Neuronal stem cell (in vitro differentiated cells): ENCODE measurements at places on chromosomes 1 and 21.
A peak's percentile ranks its signal among the peaks of the same experiment; 100 is the strongest.

- no peak for DNase-seq
Observed at GRCh38 chr1:204240233-204240632, 26.4 kb upstream of the GOLT1A start.

GRCh38 chr1:8142955-8143629 is 117.0 kb upstream of the ERRFI1 start:
- no peak for DNase-seq

GRCh38 chr1:21869620-21870121 is 57.6 kb downstream of the LDLRAD2 start:
- DNase-seq = no peak

GRCh38 chr1:190602325-190602724 is 124.7 kb upstream of the BRINP3 start:
- no peak for DNase-seq

DNA sequence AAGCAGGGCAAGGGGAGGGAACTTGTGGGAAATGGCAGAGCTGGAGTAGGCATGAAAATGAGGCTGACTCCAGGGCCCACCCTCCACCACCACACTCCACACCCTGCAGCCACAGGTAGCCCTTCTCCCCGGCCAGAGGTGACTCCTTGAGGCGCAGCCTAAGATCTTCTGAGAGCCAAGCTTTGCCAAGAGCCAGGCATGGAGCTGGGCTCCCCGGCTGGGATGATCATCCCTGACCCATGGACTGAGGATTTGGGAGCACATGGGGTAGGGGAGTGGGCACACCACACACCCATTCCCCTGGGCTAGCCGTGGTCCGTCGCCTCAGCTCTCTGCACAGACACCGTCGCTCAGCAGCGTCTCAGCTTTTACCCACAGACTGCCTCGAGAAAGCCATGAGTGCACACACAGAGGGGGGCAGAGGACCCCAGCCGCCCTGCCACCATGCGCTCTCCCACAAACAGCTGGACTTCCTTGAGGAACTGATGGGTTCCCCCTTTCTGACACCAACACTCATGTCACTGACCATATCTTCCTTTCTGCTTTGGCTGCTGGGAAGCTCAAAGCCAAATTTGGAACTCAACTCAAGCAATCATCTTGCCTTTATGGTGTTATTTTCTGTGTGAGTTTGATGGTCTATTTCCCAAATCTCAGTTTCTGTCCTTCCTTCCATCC is 123.6 kb upstream of the RUNX3 start:
- DNase-seq = no peak

GRCh38 chr1:207885129-207886032 is 25.5 kb downstream of the CD34 start:
- peak; percentile 81 for DNase-seq

DNA sequence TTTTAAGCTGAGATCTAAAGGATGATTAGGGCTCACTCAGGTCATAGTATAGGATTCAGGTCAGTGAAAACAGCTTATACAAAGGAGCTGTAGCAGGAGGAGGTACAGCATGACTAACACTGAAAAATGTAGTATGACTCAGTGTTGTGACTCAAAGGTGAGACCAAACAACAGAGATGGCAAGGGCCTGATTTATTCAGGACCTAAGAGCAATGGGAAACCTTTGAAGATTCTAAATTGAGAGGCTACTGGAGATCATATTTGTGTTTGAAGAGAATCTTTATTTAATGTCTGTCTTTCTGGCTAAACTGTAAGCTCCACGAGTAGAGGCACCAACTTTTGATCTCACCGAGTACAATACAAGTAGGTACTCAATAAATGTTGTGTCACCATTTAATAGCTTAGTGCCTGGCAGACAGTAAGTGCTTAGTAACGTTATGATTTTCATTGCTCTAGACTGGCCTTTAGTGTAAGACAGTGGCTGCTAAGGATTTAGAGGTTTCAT is 43.5 kb downstream of the PRKAA2 start:
- DNase-seq = no peak

DNA sequence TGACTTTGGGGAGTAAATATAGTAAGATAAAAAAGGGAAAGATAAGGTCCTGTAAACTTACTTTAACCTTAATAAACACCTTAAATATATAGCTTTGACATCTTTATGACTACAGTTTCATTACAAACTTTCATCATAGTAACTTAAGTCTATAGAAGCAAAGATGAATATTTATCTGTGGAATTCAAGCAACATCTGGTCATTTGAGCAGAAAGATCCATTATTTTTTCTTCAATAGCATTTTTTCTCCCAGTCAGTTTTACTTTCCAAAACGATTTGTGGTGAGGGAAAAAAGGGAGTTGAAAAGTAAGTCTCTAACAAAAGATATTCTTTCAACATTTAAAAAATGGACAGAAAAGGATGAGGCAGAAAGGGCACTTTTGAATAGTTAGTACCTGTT is 69.0 kb downstream of the HMCN1 start:
- DNase-seq = no peak

GRCh38 chr1:167276969-167277368 is 56.3 kb downstream of the POU2F1 start:
- no peak for DNase-seq

GRCh38 chr1:204975568-204976235 is 67.3 kb upstream of the CNTN2 start:
- DNase-seq = peak; percentile 61

- no peak for DNase-seq
Observed at GRCh38 chr1:1567891-1568291, 6.8 kb downstream of the SSU72 start.

DNA sequence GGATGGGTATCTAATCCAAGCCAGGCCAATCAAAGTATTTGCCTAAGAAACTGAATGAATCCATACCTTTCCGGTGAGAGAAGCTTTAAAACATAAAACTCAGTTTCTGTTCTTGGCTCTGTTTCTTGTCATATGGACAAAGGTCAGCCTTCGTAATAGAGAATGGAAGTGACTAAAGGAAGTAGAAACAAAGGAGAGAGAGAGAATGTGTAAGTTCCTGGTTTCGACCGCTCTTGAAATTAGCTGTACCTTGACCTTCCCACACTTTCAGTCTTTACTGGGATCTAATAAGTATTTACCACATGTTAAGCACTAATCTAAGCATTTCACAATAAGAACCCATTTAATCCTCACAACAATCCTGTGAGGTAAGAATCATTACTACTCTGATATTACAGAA is 19.6 kb upstream of the CLCA4 start:
- DNase-seq = no peak

- no peak for DNase-seq
Observed at GRCh38 chr1:101205457-101205856, 31.4 kb upstream of the S1PR1 start.

DNA sequence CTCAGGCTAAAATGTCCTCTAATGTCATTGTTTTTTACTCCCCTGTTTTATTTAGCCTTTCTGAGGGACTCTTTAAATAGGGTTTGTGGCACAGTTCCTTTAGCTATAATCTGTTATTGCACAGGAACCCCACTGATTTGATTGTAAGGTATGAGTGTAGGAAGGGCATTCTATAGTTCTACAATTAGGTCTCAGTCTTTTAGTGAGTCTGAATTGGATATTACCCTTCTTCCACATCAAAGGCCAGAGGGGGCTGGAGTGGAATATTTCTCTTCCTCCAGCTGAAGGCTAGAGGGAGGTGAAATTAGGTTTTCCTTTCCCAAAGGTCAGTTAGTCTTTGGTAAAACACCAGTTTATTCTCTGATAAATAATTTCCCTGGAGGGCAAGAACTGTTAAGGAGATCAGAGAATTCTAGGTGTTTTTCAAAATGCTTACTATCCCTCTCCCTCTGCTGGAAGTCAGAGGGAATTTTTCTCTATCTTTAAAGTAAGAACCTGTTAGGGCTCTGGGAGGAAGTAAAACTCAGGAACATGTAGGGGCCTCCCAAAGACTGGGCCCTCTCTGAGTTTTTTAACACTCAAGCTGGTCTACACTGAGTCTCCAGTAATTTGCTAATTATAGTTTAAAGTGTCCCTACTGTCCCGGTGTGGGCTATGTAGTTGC is 176.3 kb upstream of the ZNHIT6 start:
- DNase-seq = no peak

GRCh38 chr1:156549390-156549789 is 23.0 kb downstream of the IQGAP3 start:
- DNase-seq = no peak

GRCh38 chr21:42411197-42411869 is 7.6 kb downstream of the UBASH3A start:
- DNase-seq = no peak

GRCh38 chr1:22808186-22808675 is 97.6 kb downstream of the EPHB2 start:
- no peak for DNase-seq

- DNase-seq = no peak
Observed at GRCh38 chr1:204299814-204300365, 59.8 kb downstream of the PLEKHA6 start.

DNA sequence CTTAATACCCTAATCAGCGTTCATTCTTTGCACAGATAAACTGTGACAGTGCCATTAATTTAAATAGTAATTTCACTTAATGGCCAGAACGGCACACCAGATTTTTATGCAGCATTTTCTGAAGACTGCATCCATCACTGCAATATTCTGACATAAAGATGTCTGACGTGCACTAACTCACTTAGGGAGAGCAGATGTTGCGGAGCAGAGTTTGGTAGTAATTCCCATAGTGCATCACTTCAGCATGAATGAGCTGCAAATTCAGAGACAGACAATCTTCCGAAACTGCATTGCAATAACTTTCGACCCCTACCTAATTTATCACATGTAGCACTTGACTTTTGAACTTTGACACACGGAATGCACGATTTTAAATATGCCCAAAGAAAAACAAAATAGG is 225.3 kb downstream of the KCTD3 start:
- no peak for DNase-seq

GRCh38 chr1:37647281-37647680 is 12.6 kb upstream of the RSPO1 start:
- no peak for DNase-seq

GRCh38 chr1:57033222-57034001 is 67.6 kb upstream of the C8B start:
- DNase-seq = no peak

DNA sequence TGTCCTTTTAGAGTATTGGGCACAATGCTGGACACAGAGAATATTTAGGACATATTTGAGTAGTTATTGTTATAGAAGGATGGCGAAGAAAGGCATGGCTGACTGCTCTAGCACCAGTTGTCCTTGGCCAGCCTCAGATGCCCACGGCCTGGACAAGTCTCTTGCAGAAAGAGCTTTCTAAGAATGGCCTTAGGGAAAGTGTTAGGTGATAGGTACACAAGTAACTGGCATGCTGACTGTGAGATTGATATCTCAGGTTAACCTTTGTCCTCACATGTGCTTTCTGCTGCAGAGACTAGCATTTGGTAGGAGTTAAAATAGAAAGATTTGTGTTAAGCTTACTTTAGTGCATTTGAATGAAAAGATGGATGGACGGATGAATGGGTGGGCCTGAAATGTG is 10.1 kb downstream of the SFT2D2 start:
- no peak for DNase-seq

GRCh38 chr1:66570196-66570595 is 36.2 kb downstream of the SGIP1 start:
- no peak for DNase-seq

DNA sequence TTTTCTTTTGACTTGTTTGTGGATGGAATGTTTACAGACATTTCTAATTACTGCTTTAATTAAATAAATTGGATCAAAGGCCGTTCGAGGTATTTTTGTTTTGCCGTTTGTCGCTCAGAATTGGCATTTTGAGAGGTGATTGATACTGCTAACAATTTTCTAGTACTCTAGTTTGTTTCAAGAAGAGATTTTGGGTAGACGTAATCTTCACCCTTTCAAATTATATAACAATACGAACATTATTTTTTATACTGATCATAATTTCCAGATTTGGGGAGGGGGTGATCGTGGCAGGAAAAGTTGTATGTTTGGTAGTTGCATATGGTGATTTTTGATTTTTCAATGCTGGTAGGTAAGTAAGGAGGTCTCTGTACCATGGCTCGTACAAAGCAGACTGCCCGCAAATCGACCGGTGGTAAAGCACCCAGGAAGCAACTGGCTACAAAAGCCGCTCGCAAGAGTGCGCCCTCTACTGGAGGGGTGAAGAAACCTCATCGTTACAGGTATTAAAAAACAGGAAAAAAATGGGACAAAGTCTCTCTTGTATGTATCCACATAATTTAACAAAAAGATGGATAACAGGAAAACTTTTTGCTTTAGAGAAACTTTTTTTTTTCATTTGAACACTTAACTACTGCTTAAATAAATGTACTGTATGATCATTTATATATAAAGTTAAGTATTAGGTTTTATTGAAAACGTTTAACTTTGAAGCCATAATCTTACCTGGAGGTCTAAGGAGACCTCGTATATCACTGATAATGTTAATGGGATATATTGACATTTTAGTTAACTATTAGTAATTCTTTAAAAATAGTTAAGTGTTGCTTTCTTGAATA is 1.7 kb downstream of the H3-3A start:
- no peak for DNase-seq

DNA sequence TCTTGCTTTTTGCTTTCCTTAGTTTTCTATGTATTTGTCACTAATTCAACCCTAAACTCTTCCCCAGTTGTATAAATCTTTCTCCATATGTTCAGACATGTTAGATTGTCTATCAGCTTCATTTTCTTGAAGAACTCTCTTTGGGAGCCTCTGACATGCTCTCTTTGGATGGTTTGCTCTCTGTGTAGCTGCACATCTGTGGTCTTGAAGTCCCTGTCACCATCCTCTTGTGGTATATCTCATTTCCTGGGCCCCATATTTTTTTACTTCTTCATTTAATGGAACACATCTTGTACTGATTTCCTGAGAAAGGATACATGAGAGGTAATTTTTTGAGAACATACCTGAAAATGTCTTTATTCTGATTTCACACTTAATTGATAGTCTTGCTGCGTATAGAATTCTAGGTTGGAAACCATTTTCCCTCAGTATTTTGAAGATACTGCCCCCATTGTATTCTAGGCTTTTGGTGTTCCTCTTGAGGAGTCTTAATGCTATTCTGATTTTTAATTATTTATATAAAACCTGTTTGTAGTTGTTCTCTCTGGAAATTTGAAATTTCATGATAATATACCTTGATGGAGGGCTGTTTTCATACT is 72.6 kb downstream of the ST3GAL3 start:
- DNase-seq = no peak

DNA sequence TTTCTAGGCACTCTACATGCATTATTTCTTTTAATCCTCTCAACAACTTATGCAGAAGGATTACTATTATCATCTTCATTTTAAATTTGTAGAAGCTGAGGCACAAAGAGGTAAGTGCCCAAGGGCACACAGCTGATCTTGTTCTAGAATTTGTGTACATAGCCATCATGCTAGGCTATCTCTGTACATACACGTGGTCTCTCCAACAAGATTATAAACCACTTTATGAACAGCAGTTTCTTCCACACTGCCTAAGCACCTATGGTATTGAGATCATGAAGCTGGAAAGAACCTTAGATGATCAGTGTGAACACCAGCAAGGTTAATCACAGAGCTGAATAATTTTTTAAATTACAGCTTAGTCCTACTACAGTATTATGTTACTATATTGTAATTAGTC is 28.9 kb downstream of the UCHL5 start:
- DNase-seq = no peak

- DNase-seq = no peak
Observed at GRCh38 chr1:201369209-201369608, 8.3 kb downstream of the TNNT2 start.

GRCh38 chr1:146031476-146031875 is 9.9 kb upstream of the HJV start:
- no peak for DNase-seq

GRCh38 chr1:153113416-153113815 is at the start of gene SPRR2F:
TSS of gene SPRR2F (minus strand) at chr1:153113516. CDS start at chr1:153112733, 783 bp downstream.
- no peak for DNase-seq

GRCh38 chr1:7517611-7518330 is 253.3 kb upstream of the VAMP3 start:
- DNase-seq = no peak
